ENCODE measurements at places on chromosomes 6 and 20.

DNA sequence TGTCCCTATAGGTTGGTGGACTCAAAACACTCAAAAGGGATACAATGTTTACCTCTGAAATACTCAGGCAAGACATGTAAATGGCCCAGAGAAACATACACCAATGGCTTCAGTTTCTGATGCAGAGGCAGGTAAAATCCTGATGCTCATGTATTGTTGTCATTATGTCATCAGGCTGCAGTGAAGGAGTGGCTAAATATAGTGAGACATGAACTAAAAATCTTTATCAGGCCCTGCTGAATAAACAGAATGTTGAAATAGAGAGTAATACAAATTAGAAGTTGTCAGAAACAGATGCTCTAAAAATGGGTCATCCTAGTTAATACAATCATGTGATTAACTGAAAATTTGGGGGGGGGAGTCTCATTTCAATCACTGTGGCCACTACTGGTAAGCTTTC is 20.4 kb downstream of the PTPRK start:
- DNase-seq: no peak

DNA sequence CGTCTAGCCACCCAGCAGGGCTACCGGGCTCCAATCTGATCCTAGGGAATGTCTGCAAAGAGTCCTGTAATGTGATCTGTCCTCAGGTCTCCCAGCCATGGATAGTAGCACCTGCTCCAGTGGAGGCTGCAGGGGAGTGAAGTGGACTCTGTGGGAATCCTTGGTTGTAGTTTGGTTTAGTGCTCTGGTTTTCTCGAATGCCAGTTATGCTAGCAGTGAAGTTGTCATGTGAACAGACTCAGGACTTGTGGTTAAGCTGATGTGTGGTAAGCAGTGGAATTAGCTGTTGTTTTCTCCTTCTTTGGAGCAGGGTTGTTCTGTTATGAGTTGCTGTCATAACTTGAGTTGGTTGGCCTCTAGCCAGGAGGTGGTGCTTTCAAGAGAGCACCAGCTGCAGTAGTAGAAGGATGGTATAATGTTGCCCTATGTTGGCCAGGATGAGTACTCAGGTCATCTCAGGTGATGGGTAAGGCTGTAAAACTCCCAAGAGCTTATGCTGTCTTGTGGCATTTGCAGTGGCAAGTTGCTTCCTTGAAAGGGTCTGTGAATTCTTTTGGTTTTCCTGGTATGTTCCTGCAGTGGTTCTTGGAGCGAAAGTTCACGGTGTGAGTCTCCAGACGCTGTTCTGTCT is 390.2 kb downstream of the UTRN start:
- no peak for DNase-seq

DNA sequence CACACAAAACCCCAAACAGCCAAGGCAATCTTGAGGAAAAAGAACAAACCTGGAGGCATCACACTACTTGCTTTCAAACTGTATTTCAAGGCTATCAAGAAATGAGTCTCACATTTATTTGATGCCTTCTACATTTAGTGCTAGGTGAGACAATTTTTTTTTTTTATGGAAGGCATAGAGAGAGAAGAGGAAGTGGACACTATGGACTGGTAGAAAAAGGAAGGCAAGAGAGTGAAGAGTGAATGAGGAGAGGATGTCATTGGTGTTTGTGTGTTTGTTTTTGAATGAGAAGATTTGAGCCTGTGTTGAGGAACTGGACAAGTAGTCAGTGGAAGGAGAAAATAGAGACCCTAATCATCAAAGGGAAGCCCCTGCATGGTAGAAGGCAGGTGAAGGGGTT is 182.0 kb upstream of the JAG1 start:
- DNase-seq: no peak

GRCh38 chr6:3429211-3429610 is 27.6 kb downstream of the SLC22A23 start:
- DNase-seq: no peak

DNA sequence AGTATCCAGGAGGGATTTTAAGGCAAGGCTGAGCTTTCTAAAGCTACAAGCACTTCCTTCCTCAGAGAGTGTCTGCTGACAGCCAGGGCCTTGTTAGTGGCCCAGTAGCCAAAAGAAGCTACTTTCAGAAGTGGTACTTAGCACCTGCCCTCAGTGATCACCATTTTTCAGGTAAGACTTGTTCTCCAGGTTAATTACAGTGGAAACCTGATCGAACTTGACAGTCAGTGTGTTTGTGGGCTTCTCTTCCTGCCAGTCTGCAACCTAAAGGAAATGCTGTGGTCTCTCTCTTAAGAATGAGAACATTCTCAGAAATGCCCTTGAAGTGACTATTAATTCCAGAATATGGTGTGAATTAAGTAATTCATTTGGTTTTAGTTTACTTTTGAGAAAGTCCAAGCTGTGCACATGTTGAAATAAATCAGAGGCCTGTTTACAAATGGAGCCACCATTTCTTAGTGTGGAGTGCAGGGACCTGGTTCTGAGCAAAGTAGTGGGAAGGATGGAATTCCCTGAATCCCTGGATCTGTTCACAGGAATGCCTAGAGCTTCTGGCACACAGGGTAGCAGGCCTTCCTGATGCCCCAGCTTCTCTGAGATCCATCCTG is 185.3 kb upstream of the AGPAT4 start:
- no peak for DNase-seq

GRCh38 chr6:88709819-88710246 is 253.6 kb downstream of the RNGTT start:
- no peak for DNase-seq

DNA sequence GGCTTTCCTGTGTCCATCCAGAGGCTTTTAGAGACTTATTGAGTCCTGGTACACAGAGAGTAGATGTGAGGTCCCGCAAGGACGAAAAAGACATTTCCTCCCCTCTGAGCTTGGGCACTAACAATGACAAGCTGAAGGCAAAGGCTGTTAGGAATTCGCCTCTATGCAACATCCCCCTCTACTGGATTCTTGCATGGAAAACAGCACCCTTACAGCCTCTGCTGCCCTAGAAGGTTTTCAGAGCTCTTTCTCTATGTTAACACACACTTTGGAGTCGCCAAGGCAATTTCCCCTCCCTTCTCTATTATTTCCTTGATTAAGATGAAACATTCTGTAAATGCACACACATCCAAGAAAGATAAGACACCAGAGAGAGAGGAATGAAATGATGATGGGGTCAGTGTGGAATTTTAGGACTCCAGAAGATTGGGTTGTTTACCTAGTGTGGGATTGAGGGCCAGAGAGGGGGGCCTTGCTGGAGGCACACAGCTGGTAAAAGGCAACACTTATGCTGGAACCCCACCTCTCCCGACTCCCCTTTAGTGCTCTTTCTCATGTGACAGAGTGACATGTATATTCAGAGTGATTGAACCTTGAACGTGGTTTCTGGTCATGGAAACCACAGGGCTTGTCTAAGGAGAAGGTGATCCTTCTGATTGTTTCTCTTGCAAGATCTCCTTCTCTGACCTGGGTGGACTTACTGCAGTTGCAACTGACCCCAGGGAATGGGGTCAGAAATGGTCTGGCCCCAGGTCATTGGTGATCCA is 300.7 kb downstream of the CLIC5 start:
- peak; percentile 68 for DNase-seq

GRCh38 chr6:166206510-166207283 is 39.0 kb upstream of the TBXT start:
- DNase-seq: no peak

- no peak for DNase-seq
These were observed 206.0 kb downstream of the ERMARD start for GRCh38 chr6:169957351-169957963.

DNA sequence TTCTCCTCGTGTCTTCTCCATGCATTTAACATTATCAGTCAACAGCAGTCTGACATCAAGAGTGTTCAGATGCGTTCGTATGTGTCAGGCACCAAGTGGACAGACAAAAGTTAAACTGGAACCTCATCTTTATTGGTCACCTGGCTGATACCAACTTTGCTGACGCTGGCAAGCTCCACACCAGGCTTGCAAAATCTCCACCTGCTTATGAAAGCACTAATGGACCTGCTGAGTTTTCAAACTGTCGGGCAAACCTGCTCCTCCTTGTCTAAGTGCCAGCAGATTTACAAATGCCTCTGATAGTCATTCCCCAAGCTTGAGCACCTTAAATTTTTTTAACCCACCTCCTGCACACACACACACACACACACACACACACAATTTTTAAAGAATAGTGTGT is 27.9 kb upstream of the DSP start:
- no peak for DNase-seq

GRCh38 chr6:128025478-128025877 is 124.6 kb upstream of the THEMIS start:
- no peak for DNase-seq

GRCh38 chr6:139219271-139219729 is 72.5 kb downstream of the TXLNB start:
- peak; percentile 65 for DNase-seq

DNA sequence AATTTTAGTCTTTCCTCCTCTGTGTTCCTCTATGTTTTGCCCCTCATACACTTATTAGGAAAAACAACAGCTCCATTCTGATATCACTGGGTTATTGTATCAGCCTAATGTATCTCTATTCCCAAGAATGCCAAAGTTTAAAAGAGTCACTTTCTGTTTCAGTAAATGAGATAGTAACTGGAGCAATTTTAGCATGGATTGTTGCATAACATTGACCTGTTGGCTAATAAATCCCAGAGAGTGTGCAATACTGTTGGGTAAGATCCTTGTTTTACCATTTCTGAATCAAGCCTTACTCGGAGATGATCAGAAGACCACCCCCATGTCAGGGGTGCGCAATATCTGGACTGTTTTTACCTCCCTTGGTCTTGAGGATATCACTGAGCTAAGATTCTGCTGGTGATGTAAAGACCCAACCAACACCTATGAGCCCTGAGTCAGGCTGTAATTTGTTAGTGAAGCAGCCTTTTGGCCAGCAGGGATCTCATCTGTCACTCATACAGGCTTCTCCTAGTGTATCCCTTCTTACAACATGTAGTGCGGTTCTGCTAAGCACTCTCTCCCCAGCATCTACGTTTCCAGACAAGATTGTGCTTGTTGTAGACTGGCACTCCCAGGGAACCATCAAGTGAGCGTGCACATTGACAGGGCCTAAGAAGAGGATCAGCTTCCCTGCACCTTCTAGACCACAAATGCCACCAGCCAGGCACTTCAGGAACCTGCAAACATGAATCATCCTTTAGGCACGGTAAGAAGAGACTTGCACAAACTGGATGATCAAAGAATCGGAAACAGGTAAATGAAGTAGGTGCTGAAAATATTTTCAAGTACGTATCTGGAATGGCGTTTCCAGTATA is 11.5 kb upstream of the IPCEF1 start:
- DNase-seq: no peak

GRCh38 chr20:20317195-20317594 is 50.7 kb upstream of the INSM1 start:
- no peak for DNase-seq

GRCh38 chr6:2187826-2188225 is 57.6 kb downstream of the GMDS start:
- no peak for DNase-seq

DNA sequence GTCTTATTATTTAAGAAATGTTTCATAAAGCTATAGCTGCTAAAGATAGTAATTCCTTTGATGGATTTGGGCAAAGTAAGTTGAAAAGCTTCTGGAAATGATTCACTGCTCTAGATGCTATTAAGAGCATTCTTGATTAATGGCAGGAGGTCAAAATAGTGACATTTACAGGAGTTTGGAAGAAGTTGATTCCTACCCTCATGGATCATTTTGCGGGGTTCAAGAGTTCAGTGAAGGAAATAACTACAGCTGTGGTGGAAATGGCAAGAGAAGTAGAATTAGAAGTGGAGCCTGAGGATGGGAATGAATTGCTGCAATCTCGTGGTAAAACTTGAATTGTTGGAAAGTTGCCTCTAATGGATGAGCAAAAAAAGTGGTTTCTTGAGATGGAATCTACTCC is 316.1 kb downstream of the UTRN start:
- DNase-seq: no peak

- no peak for DNase-seq
These were observed 99.0 kb upstream of the TNFAIP3 start for GRCh38 chr6:137767911-137768690.

DNA sequence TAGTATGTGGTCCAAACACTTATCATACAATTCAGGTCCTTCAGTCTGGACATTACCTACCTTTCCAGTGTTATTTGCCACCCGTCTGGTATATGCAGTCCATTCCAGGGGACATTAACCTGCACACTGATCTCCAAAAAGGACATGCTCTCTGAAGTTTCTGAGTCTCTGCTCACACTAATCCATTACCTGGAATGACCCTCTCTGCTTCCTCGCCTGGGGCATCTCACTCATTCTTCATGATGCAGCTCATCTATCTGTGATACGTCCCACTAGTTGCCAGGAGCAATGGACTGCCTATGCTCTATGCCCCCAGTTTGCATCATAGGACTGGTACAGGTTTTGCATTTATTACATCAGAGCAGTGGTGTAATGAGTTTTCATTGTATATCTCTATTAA is 5.9 kb upstream of the TUBB2B start:
- DNase-seq: no peak

- DNase-seq: no peak
These were observed 20.0 kb downstream of the IRF4 start for GRCh38 chr6:411402-412145.

DNA sequence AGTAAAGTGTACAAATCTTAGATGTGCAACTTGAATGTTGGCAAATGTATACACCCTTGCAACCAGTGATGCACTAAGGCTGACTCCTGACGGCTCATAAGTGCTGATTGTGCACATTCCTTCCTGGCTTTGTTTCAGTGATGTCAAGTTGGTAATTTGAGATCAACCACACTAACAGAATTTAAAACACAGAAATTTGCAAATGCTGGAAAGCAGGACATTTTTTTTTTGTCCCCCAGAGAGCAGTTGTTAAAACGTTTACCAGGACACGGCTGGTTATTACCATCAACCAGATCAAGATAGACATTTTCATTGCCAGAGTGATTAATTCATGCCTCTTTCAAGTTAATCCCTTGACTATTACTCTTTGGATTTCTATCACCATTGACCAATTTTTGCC is 735.6 kb downstream of the RFPL4B start:
- DNase-seq: no peak

GRCh38 chr6:44065443-44066140 is 61.7 kb downstream of the MRPL14 start:
- no peak for DNase-seq

GRCh38 chr20:62826646-62827310 is 9.9 kb downstream of the COL9A3 start:
- no peak for DNase-seq

DNA sequence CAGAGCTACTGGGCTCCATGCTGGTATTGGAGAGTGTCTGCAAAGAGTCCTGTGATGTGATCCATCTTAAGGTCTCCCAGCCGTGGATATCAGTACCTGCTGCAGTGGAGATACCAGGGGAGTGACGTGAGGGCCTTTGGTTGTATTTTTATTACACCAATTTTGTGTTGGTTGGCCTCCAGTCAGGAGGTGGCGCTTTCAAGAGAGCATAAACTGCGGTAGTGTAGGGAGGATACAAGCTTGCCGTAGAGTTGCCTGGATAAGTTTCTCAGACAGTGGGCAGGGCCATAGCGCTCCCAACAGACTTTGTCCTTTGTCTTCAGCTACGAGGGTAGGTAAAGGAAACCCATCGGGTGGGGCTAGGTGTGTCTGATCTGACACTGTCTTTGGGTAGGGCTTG is 113.0 kb upstream of the CEP162 start:
- DNase-seq: no peak

GRCh38 chr6:112480553-112480952 is 133.4 kb downstream of the RFPL4B start:
- DNase-seq: no peak

GRCh38 chr20:48238781-48239180 is 453.5 kb upstream of the SULF2 start:
- no peak for DNase-seq

GRCh38 chr6:140774080-140774505 is 1358.6 kb upstream of the GJE1 start:
- DNase-seq: no peak

GRCh38 chr6:29762051-29762450 is 38.8 kb downstream of the HLA-F start:
- no peak for DNase-seq
